CD4-positive, CD25-positive, alpha-beta regulatory T cell (primary cell): ENCODE measurements at places on chromosomes 5 and 9. TPM values are rescaled to one million over a fixed set of nuclear protein-coding genes. Genes with fewer than 3 reads are reported as not detected.

DNA sequence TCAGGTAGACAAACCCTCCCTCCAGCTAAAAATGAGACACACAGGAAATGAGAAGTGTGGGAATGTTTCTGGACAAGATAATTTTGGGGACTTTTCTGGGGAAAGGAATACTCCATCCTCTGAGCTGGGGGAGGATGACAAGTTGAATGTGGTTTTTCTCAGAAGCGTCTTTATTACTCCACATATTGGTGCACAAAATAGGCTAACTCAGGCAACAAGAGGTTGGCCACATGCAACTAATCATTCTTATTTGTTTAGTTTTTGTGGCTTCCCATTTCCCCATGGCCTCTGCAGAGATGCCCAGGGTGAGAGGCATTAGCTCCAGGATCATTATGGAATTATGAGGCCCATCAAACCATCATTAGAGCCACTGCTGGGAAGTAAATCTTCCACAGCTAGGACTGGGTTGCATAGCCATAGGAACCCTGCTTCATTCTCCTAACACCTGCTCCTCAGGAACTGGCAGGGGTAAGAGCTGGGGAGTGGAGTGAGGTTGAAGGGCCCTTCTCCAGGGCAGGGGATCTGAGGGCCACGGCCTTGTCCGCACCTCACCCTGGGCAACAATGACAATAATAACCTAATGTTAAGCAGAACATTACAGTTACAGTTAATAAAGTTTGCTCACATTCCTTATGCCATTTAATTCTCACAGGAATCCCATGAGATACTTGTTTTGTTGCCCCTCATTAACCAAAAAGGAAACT is 9.3 kb upstream of the SIL1 start:
- no peak for DNase-seq

Gene TSSK1B
- not detected for polyA plus RNA-seq

DNA sequence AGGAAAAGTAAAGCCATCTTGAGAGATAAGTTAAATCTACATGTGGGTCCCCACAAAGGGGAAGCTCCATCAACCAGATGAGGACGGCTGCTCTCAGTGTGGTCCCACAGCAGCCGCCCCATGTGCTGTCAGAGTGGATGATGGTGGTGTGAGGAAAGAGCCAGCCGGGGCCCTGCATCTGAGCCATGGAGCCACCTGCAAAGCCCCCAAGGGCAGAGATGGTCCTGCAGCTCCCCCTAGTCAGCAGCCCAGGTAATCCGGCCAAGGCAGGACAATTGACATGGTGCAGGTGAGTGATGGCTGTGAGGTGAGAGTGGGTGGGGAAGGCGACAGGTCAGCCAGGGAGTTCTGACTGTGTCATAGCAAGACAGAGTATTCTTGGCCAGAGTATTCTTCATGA is 458.8 kb downstream of the ICE1 start:
- DNase-seq = no peak

Gene ADCY2
- polyA plus RNA-seq = not detected

DNA sequence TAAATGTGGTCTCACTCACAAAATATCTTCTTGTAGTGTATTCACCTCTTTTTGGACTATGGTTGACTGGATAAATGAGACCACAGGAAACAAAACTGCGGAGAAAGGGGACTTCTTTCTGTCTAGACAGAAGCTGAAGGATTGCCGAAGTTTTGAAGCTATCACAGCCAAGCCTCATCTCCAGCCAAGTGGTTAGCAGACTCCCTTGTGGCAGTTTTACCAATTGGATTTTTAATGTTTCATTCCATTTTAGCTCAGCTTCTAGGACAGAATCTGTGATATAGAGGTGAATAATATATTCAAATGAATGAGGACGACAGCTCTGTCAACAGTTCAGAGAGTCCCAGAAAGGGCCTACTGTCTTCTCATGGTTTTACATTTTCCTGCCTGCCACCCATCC is 215.7 kb upstream of the ZNF608 start:
- DNase-seq = no peak

- DNase-seq = no peak
Observed at GRCh38 chr5:81554647-81555046, 160.7 kb upstream of the ACOT12 start.

- DNase-seq = no peak
Observed at GRCh38 chr5:126754609-126755008, 22.3 kb upstream of the LMNB1 start.

- DNase-seq = no peak
Observed at GRCh38 chr9:116585204-116585603, 101.9 kb upstream of the TRIM32 start.

Gene SLC34A3
- not detected for polyA plus RNA-seq

Gene FBXL17
- 5.0 TPM for polyA plus RNA-seq

GRCh38 chr5:125263356-125263755 is 516.9 kb upstream of the ZNF608 start:
- no peak for DNase-seq

- DNase-seq = no peak
Observed at GRCh38 chr5:53900677-53901076, 340.2 kb downstream of the NDUFS4 start.

Gene PCDHB12
- not detected for polyA plus RNA-seq

DNA sequence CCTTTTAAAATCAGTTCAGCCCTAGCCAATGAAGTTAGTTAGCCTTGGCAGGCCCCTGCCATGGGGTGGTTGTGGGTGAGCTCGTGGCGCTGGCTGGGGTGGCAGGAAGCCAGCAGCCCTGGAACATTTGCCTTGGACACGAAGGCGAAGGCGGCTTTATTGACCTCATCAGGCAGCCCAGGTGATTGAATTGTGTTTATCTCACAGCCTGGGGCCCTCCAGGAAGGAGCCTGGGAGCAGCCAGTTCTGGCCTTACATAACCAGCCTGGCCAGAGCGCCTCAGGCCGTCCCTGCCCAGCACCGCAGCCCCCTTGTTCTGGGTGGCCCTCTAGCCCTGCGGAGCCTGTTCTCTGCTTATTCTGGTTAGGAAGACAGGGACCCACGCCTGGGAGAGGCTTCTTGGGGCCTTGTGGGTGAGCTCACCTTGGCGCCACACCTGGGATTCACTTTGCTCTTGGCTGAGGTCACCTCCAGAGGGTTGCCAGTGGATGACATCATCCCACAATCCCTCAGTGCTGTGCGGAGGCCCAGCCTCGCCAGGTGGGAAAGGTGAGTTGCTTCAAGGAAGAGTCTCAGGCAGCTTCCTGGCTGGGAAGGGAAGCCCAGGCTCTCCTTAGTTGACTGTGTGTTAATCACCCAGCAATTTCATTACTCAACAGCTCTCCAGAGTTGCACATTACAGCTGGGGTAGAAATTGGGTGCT is 54.4 kb upstream of the RPL26L1 start:
- DNase-seq = no peak

- no peak for DNase-seq
Observed at GRCh38 chr9:15549611-15550010, 3.2 kb upstream of the CCDC171 start.

Gene SH2D3C
- 30.5 TPM for polyA plus RNA-seq

GRCh38 chr9:82271106-82271561 is 282.6 kb downstream of the SPATA31D1 start:
- no peak for DNase-seq

- no peak for DNase-seq
Observed at GRCh38 chr9:111356481-111357244, 26.6 kb upstream of the OR2K2 start.

GRCh38 chr5:1037123-1037670 is 28.6 kb downstream of the NKD2 start:
- no peak for DNase-seq

GRCh38 chr5:103669615-103670014 is 107.0 kb upstream of the NUDT12 start:
- DNase-seq = no peak

Gene PPP3R2
- 0.22 TPM for polyA plus RNA-seq
